ENCODE measurements at places on chromosomes 16 and 17.

GRCh38 chr16:79127766-79128165 is 472.8 kb downstream of the MAF start:
- no peak for DNase-seq

- DNase-seq: no peak
Observed at GRCh38 chr16:61128545-61129323, 907.5 kb downstream of the CDH8 start.

DNA sequence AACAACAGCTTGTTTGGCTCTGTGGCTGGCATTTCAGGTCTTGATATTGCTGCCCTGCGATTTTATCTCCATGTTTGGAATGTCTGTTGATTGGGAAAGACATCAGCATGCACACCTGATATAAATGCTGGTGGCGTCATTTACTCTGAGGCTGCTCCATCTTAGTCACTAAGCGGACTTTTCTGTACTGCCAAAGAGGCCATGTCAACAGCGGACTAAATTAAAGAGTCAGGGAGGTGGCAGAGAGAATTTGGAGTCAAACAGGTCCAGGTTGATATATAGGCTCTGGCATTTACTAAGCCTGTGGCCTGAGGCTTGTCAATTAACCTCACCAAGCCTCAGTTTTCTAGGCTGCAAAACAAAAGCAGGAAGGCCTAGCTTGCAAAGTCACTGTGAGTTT is 6.2 kb downstream of the RBFOX1 start:
- no peak for DNase-seq

DNA sequence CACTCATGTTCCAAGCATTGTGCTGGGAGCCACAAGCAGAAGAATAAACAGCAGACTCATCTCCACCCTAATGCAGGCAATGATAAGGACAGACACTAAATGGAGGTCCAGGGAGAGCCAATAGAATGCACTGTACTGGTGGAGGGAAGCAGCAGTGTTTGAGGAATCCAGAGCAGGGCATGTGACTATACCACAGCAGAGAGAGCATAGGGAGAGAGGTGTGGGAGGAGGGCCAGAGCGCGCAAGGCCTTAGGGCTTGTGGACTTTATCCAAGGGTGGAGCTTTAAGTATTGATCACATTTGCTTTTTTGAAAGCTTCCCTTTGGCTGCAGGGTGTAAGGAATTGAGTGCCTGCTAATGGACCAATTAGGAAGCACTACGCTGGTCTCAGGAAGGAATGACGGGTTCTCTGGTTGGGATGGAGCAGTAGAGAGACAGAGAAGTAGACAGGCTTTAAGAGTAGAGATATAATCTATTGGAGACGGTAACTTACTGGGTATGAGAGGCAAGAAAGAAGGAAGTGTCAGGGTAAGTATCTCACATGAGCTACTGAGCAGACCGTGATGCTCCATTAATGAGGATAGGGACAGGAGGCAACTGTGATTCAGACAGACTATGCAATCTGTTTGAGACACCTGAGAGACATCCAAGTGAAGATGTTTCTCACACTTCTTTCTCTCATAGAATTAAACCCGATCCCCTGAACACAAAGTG is 82.2 kb downstream of the MYO1D start:
- DNase-seq: peak; percentile 55

DNA sequence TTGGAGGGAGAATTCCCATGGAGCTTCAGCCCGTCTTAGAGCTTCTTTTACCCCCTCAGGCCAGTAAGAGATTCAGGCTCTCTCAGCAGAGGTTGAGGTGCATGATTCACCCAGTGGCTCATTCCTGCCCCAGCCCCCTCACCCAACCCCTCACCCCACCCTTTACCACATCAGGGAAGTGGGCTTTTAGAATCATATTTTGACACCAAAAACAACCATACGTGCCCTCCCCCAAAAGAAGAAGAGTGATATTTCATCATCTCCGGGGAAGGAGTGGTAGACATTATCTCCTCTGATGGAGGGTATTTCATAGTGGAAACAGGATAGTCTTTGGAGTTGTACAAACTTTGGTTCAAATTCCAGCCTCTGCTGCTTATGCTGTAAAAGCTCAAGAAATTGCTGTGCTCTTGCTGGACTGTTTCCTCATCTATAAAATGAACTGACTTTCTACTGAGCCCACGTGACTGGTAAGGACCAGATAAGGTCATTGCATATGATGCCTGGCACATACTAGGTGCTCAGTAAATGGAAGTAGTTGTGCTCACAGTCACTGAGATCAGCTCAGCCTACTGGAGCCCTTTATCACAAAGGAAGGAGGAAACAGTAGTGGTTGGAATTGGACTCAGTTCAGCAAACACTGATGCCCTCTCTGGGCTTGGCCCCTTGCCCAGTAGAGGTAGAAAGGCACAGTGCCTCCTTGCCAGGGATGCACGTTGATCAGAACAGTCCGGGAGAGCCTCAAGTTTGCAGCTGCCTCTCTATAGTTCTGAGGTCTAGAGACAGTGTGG is 18.3 kb upstream of the CCL5 start:
- no peak for DNase-seq

- peak; percentile 57 for DNase-seq
Observed at GRCh38 chr16:68590201-68590994, 51.3 kb downstream of the ZFP90 start.

DNA sequence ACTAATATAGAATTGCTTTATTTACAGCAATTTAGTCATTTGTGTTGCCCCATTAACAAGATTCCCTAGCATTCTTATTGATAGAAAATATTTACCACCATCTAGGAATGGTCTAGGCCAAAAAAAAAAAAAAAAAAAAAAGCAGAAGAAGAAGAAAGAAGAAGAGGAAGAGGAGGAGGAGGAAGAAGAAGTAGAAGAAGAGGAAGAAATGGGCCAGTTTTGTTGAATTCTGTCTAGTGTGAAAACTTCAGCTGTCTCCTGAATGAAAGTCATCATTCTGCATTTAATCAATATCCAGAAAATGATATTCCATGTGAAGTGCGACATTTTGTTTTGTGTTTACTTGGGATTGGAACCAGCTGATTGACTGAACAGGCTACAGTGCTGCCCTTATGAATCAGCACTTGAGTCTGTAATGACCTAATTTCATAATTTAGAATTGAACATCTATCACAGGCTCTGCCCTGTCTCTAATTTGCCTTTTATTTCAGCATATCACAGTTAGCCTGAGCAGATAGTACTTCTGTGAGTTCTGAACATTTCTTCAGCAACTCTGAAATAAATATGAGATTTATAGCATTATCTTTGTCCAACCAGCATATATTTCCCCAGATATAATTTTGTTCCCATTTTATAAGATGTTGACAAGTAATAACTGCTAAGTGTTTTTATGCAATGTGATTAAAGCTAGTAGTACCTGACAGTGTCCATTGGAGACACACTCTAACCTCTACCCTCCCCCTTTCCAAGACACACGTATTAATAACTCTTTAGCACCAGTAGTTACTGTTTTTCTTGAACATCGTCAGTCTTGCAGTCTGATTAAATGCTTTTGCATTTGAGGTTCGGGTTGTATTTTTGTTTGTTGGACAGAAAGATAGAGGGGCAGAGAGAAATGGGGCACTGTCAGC is 5.9 kb downstream of the ANKFN1 start:
- DNase-seq: no peak

GRCh38 chr16:19093631-19094541 is 19.9 kb upstream of the ITPRIPL2 start:
- DNase-seq: no peak

- no peak for DNase-seq
Observed at GRCh38 chr16:68909099-68909733, 65.9 kb downstream of the TANGO6 start.

- peak; percentile 32 for DNase-seq
Observed at GRCh38 chr16:74650966-74651567, 15.6 kb downstream of the RFWD3 start.

GRCh38 chr16:58022601-58023371 is 2.8 kb upstream of the MMP15 start:
- no peak for DNase-seq

DNA sequence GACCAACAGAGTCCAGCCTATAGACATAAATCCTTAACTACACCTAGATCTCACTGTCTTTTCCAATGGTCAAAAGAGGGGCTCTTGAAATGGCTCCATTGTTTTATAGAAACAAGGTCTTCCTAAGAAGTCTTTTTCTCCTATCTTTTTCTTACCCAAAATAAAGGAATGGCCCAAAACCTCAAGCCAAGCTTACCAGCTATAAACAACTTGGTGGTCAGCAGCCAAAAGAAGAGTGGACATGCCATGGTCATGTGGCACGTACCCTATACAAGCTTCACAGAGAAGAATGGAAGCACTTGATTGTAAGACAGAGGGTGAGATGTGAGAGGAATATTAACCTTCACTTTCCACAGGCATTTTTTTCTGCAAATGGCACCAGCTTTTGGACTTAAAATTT is 82.1 kb upstream of the GNAO1 start:
- DNase-seq: no peak
